Foreskin melanocyte (primary cell): ENCODE measurements at places on chromosomes 2 and 18.

DNA sequence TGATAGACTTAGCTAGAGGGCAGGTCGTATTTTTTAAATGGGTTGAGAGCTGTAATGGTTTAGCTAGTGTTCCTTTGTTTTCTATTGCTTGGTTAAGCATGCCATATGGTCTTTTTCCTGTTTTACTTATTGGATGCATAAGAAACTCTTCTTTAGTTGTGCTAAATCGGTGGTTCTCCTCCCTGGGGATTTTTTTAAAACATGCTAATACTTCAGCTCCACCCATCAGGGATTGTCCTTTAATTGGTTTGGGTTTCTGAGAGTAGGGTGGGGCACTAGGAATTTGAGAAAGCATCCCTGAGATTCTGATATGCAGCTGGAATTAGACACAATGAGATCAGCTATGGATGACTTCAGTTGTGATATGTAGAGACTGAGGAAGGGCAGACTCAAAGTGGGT lies 497.2 kb downstream of the THSD7B start:
- DNase-seq = no peak

DNA sequence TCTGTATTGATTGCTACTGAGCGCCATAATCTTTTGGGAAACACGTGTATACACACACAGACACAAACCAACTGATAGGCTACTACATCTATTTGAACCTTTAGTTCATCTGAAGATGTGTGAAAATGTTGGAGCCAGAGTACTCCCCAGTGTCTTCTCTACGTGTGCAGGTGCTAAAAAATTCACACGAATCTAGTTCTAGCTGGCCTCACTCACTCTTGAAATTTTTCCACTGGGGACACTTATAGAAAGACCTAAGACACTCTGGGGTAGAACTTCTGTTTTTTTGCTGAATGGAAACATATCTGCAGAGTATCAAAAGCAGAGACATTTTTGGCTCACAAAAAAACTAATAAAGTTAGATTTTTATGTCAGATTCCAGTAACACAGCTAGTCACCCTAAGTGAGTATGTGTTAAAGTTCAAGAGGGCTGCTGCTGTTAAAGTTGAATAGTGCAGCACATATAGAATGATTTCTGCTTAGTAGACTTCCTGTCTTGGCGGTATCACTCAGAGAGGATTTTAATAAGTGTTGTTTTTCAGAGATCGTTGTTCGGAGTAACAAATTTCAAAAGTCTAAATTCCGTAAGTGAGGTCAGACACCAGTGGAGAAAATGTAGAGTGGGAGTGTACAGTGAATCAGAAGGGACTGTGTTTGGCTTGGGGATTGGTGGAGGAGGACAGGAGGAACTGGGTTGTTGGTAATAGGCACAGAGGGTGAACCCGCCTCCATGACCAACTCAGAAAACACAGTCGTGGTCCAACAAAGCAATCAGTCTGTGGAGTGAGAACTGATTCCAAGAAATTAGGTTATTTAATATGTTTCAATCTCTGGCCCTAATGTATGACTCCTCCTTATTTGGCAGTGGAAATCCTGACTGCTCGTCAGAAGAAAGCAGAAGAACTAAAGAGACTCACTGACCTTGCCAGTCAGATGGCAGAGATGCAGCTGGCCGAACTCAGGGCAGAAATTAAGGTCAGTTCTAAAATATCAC lies 43.1 kb downstream of the KCTD18 start:
- no peak for DNase-seq

- DNase-seq = no peak
Observed at GRCh38 chr2:175161-175786, 88.6 kb downstream of the SH3YL1 start.

DNA sequence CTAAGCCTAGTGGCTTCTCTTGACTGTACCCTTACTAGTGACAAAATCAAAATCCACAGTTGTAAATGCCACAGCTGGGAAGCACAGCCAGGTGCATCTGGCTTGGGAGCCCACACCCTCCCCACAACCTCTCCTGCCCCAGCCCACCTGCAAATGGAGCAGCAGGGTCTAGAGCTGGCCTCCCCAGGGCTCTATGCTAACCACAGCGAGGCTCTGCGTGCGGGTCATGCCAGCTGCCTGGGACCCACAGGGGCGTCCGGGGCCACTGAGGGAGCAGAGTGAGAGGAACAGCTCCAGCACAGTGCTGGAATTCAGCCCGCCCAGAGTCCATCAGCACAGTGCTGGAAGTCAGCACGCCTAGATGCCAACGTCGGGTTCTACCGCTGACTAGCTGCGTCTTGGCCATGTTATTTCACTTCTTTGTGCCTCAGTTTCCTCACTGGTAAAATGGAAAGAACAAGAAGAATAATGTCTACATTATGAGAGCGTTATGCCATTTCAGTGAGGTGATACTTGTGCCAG lies 109.1 kb upstream of the ID2 start:
- DNase-seq = no peak

GRCh38 chr18:24538414-24539264 lies 78.2 kb downstream of the HRH4 start:
- DNase-seq = no peak

- DNase-seq = no peak
Observed at GRCh38 chr18:45218436-45218835, 396.8 kb upstream of the SLC14A2 start.

GRCh38 chr2:38533757-38534545 lies 68.8 kb downstream of the HNRNPLL start:
- DNase-seq = no peak
